ENCODE measurements at places on chromosomes 16 and 17.
A peak's percentile ranks its signal among the peaks of the same experiment; 100 is the strongest.

GRCh38 chr17:17993366-17993765, 20.7 kb downstream of the DRC3 start:
- no peak for DNase-seq

- DNase-seq = no peak
Observed at GRCh38 chr16:1991588-1991947, 1.8 kb downstream of the SYNGR3 start.

DNA sequence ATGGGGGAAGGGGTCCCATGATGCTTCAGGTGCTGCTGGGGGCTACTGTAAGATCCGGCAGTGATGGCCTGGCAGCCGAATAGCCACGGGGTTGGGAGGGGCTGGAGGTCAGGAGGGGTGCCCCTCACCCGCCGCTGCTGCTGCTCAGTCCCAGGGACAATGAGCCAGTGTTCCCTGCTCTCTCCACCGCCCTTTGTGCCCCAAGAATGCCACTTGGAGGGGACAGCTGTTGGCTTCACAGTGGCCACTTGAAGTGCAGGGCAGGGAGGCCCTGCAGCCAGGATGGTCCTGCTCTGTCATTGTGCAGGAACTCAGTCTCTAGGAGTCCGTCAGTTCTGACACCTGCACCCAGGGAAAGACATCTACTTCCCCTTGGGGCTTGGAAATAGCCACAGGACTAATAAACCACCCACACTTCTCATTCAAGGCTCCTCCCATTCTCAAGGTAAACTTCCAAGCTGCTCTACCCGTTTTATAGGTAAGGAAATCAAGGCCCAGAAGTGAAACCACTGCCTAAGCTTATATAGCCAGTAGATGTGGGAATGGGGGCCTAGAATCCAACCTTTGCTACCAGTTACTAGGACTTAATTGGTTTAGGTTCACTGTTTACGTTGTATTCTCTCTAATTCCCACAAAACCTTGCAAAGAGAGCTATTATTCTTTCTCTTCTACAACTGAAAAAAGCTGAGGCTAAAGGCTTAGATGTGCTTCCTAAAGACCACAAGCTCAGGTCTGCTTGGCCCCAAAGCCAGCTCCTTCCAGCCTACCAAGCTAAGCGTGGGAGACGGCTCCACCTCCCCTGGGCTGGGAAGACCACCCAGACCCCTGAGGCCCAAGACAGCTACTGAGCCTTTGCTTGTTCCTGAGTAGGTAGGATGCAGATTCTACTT, 6.2 kb upstream of the CPSF4L start:
- no peak for DNase-seq

- no peak for DNase-seq
Observed at GRCh38 chr17:29862127-29862526, 67.9 kb downstream of the SSH2 start.

DNA sequence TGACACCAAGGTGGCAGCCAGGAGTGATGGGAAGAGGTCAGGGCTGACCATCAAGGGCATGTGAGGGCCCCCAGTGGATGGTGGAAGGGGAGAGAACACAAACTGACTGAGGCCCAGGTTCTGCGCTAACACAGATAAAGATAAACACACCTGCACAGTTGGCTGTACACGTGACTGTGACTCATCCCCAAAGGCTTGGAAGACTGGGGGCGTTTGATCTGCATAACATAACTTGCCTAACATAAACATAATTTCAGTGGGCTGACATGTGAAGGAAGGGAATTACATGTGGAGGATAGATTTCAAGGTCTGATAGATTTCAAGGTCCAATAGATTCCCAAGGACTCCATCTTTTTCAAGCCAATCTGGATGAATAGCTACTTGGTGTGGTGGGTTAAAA, 100.9 kb upstream of the TNRC6C start:
- DNase-seq = no peak

DNA sequence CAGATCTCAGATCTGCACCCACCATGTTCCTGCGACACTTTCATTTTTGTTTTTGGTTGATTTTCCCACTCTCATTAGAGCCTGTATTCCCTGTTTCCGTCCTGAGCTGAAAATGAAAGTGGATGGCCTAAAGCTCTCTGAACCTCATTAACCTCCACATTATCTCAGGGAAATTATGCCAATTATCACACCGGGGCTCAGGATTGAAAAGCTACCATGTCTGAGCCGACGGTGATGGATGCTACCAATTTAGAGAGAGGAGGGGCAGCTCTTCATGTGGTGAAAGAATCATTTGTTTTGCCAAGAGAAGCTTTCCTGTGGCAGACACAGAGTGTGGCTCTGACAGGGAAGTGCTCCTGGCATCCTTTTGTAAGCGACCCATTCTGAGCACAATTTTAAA, 410.4 kb upstream of the CDH11 start:
- no peak for DNase-seq

DNA sequence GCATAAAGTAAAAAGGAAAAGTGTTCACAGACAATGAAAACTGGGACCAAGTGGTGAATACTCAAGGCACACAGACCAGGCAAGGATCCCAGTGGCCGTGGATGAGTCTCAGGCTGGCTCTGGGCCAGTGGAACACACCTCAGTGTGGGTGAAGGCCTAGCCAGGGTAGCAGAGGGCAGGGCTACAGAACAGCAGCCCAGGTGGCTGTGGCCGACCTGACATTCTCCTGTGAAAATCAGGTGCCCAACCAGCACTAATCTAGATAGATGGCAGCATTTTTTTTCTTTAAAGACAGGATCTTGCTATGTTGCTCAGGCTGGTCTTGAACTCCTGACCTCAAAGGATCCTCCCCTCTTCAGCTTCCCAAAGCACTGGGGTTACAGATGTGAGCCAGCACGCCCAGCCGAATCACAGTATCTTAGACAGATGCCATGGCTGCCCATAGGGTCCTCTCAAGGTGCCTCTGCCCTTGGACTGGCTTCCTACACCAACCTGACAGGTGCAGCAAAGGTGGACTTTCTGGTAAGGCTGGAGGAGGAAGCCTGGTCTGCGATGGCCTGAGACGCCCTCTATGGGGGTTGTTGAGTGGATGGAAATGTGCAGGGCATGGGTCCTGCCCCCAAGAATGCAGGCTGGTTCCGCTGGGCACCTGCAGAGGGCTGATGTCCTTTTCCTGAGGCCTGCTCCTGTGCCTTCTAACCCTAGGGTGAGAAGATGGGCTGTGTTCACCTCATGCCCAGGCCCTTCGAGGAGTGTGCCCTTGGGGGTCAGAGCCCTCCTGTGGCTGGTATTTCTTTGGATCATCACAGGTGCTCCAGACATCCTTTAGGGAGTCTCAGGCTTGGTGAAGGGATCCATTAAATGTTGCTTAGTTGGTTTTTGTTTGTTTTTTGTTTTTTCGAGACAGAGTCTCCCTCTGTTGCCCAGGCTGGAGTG, 3.8 kb upstream of the P4HB start:
- DNase-seq = no peak

DNA sequence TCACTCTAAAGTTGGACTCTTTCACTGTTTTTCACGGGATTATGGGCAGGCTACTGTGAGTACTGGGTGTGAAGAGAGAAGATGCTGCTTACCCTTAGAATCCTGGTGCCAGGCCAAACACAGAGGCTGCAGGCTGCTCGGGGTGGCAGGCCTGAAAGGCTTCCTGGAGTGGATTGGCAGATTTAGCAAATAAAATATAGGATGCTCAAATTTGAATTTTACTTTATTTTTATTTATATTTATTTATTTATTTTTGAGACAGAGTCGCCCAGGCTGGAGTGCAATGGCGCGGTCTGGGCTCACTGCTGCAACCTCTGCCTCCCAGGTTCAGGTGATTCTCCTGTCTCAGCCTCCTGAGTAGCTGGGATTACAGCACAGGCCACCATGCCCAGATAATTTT, 14.9 kb upstream of the STAC2 start:
- no peak for DNase-seq

- DNase-seq = no peak
Observed at GRCh38 chr17:60383379-60383778, 8.6 kb downstream of the USP32 start.

GRCh38 chr17:21174186-21174585, 39.8 kb downstream of the TMEM11 start:
- DNase-seq = no peak

DNA sequence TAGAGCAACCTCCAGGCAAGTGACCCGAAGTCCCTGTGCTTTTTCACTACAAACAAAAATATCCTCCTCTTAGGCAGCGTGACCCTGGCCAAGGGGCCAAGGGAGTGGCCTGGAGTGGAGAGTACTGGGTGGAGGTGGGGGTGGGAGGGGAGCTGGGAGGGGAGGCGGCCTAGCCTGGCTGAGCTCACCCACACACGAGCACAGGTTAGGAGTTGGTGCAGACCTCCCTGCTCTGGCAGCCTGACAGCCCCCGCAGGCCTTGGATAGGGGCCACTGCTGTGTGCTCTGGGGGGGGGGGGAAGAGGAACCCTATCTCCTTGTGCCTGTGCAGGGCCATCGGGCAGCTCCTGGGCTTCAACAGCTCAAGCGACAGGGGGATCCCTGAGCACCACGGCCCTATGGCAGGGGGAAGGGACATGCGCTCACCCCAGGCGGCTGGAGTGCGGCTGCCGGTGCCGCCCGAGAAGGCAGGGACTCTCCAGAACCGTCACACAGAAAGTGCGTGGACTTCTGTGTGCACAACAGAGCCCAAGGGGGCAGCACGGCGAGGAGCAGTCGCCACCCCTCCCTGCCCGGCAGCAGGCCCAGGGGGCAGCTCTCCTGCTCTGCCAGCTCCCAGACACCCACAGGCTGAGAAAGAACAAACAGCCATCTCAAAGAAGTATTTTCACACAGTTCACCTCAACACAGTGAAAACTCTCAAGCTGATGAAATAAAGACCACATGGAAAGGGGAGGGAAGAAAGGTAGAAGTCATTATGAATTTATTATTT, 13.3 kb downstream of the SLC16A3 start:
- DNase-seq = no peak

DNA sequence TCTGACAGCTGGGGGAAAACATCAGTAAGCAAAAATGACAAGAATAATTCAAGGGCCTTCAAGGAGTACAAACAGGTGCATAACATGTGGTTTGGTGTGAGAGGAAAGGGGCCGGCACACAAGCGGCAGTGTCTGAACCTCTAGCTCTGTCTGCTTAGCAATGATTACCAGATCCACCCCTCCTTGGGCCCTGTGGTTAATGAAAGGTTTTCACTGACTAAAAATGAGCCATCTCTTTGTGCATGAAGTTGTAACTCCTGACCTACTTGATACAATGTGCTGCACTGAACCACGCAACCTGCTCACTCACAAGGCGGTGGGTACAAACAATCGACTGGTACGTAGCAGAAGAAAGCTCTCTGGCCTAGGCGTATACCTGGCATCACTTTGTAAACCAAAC, 15.1 kb downstream of the FAM117A start:
- DNase-seq = no peak

DNA sequence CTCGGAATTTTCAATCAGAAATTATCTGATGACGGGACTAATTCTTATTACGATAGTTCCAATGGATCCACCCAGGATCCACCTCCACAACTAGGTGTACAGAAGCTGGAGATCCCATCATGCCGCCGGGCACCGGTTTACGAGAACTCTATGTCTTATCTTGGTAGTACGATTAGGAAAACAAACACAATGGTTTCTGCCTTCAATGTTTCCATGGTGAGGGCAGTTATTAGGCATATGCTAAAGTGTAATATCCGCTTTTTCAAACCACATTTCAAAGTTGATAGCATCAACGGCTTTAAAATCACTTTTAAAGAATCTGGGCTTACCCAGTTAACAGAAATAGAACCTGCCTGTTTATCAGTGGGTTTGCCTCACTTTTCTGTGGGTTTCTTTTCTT, 705.7 kb downstream of the MAF start:
- DNase-seq = no peak

DNA sequence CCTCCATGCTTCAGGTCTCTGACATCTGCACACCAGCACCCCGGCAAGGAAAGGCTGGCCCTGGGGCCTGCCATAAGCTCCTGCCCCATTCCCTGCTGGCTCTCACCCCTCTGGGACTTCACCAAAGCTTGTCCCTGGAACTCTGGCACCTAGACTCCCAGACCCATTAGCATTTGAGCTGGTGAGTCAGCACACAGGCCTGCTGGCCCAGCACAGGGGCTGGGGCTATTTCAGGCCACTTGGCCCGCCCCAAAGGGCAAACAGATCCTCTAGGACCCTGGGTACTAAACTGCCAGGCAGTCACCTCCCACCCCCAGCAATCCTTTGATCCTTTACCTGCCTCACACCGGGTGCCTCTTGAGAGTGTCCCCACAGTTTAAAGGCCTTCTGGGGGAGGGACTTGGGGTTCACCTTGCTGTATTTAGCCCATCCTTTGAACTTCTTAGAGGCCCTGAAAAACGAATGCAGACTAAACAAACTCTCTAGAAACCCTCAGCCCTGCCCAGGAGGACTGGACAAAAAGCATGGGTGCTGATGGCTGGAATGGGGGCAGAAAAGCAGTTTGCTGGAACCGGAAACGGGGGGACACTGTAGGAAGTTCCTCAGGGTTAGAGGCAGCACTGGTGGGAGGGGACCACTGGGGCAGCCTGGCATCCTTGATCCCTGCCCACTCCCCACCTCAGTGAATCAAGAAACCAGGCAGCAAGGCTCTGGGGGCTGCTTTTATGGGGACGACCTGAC, 3.2 kb upstream of the SAMD14 start:
- DNase-seq = peak; percentile 77

- no peak for DNase-seq
Observed at GRCh38 chr17:31806921-31807320, 52.1 kb downstream of the COPRS start.

- no peak for DNase-seq
Observed at GRCh38 chr16:23877107-23878070, 41.6 kb downstream of the PRKCB start.

GRCh38 chr16:67200491-67200890, 1.6 kb downstream of the ELMO3 start:
- DNase-seq = no peak

DNA sequence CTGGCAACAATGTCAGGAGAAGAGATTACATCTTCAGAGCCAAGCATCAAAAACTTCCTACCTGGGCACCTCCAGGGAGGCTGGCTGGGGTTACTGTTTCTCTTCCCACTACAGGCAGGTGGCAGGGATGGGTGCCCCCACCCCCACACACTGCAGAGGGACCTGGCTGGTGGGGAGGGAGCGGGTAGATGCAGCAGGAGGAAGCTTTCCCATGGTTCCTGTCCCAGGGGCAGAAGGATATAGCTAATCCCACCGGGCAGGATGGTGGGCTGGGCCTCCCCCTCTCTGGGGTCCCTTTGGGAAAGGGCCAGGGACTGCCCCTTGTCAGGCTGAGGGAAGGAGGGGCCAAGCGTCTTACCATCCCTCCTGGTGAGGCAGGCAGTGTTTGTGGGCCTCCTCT, 16.7 kb upstream of the MTMR4 start:
- DNase-seq = no peak

DNA sequence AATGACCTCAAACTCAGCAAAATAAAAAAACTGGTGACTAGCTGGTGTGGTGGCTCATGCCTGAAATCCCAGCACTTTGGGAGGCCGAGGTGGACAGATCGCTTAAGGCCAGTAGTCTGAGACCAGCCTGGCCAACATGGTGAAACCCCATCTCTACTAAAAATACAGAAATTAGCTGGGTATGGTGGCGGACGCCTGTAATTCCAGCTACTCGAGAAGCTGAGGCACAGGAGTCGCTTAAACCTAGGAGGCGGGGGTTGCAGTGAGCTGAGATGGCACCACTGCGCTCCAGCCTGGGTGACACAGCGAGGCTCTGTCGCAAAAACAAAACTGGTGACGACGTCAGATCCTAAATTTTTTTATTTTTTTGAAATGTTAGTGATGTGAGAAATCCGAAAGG, 82.6 kb upstream of the TOB1 start:
- DNase-seq = no peak

GRCh38 chr16:50679676-50680555, 1.2 kb downstream of the SNX20 start:
- no peak for DNase-seq

Measured in mesenchymal stem cell (in vitro differentiated cells and primary cell).